ENCODE measurements at places on chromosomes 16 and 17.

- no peak for DNase-seq
Observed at GRCh38 chr16:12750554-12750918, 53.2 kb downstream of the CPPED1 start.

- no peak for DNase-seq
Observed at GRCh38 chr17:37182786-37183465, 192.9 kb upstream of the C17orf78 start.

DNA sequence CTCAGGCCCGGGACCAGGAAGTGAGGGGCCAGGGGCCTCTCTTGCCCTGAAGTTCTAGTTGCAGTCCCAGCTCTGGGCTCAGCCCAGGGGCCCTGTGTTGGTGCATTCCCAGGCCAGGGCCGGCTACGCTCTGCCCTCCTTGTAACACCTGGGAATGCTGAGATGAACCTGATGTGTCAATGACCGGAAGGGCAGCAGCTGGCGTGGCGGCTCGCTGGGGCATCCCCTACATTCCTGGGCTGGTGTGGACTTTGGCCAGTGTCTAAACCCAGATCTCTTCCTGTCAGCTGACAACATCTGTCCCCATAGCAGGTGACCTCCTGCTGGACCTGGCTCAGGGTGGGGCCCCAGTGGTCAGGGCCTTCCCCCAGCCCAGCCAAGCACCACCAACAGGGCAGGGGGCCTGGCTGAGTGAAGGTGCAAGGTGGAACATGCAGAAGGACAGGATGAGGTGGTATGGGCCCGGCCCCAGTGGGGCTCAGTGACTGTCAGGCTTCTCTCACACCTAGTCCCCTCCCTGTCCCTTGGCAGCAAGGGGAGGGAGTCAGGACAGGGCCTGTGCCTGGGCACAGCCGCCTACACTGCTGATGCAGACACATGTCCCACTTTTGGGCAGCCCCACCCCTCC lies 15.9 kb downstream of the FAM83G start:
- DNase-seq, result no peak

- no peak for DNase-seq
Observed at GRCh38 chr16:74450236-74450635, 29.0 kb upstream of the CLEC18B start.

DNA sequence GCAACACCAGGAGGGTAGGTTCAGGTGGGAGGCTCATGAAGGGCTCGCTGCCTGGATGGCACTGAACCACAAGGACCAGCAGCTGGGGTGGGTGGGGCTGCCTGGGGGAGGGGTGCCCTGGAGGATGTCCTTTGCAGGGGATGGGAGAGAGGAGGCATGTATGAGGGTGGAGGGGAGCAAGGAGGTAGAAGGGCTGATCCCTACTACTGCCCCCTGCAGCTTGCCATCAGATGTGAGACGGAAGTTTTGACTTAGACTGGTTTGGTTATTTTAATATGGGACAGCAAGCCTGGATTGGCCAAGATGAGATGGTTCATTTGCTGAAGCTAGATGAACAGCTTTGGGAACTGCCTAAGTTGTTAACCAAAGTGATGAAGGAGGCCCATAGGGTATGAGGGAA lies 115.9 kb downstream of the SEC14L1 start:
- no peak for DNase-seq

DNA sequence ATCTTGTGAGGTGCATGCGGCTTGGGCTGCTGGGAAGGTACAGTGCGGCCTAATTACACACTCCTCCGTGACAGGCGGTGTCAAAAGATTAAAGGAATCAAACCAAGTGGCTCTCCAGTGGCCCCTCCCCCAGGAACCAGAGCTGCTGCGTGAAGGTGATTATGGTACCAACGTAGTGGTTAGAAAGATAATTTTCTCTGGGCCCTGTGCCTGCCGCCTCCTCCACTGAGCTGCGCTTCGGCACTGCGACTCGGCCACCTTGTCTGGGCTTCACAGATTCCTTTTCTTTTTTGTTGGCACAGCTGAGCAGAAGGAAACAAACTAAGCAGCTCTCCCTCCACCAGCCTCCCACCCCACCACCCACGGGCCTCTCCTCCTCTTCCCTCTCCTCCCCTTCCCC lies 113.2 kb upstream of the SDK2 start:
- peak; percentile 99 for DNase-seq

DNA sequence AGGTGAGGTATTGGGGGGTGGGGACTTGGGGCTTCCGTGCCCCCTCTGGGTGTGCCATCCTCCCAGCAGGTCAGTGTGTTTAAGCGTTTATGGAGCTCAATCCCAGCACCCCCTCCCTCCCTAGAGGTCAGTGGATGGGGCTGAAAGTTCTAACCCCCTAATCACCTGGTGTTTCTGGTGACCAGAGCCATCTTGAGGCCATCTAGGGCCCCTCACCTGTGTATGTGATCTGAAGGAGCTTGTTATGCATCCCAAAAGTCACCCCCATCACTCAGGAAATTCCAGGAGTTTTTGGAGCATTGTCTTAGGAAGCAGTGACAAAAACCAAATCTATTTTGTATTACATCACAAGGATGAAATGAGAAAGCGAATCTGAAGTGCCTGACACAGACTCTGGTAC lies 67.8 kb upstream of the NOL11 start:
- no peak for DNase-seq

GRCh38 chr16:89062389-89063345 lies 31.0 kb upstream of the ACSF3 start:
- DNase-seq, result no peak

DNA sequence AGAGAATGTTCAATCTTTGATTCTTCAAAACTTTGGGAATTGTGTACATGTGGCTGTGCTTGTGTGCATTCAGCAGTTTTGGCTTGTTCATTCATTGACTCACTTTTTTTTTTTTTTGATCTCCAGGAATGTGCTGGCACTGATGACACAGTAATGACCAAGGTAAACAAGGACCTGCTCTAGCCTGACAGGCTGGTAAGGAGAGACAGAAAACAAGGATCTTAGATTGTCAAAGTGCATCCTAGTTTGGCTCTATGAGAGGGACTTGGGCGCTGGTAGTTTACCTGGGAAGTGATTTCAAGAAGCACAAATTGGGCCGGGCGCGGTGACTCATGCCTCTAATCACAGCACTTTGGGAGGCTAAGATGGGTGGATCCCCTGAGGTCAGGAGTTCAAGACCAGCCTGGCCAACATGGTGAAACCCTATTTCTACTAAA lies 233.1 kb upstream of the WSCD1 start:
- no peak for DNase-seq

GRCh38 chr17:65987988-65988387 lies 203.9 kb downstream of the CEP112 start:
- no peak for DNase-seq

- no peak for DNase-seq
Observed at GRCh38 chr17:74181341-74181740, 22.1 kb upstream of the RPL38 start.
